DMS79 treated with DMSO at 0.1 percent for 48 hours (cell line): ENCODE measurements at places on chromosomes 4 and X.

DNA sequence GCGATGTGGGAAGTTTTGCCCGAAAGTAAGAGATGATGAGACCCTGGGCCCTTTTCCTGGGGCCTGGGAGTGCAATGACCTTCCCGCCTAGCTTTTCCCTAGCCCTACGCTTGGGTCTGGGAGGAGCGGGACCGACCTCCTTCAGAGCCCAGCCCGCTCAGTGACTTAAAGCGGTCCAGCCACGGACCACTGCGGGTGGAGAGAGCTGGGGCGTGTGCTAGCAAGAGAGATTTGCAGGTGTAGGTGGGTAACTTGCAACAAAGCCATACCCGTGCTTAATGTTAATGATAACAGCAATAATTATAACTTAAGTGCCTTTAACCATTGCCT is 503 bp upstream of the PDE5A start:
- DNase-seq, result peak; percentile 21

DNA sequence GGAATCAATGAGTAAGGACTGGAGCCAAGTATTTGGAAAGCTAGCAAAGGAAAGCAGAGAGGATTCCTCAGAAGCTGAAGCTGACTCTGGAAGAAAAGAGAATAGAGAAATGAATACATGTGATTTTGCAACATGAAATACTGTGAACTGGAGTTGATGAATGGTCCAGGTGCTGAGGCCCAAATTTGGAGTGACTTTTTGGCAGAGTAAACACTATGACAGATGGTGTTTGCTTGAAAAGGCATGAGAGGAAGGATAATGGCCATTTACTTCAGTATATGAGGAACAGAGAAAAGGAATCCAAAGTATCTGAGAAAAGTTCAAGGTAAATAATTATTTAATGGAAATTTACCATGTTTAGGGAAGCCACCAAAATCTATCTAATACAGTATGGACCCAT is 236.7 kb downstream of the SLITRK2 start:
- no peak for DNase-seq

DNA sequence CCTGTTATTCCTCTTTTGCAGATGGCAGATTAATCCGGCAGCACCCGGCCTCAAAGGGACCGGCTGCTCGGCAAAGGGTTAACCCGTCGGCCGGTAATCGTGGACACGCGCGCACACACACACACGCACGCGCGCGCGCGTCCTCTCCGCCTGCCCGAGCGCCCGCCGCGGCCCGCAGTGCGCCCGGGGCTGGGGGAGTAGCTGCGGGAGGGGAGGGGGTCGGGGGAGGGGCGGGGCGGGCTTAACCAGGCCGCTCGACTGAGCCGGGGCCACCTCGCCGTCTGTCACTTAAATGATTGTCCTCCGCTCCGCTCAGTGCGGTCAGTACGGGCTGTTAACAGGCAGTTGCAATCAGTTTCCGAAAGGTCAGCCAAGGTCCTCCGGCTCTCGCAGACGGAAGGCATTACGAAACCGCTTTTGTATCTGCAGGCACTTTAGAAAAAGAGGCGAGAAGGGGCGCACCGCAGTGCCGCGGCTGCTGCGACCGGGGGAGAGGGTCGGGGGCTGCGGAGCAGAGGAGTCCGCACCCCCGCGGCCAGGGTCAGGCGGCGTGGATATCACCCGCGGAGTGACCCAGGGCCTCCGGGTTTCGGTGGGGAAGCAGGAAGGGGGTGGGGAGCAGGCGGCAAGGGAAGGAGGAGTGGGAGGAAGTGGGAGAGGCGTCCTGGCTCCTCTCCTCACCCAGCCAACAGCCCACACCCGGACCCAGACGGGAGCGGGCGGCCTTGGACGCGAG is 57.3 kb upstream of the BCOR start:
- no peak for DNase-seq

DNA sequence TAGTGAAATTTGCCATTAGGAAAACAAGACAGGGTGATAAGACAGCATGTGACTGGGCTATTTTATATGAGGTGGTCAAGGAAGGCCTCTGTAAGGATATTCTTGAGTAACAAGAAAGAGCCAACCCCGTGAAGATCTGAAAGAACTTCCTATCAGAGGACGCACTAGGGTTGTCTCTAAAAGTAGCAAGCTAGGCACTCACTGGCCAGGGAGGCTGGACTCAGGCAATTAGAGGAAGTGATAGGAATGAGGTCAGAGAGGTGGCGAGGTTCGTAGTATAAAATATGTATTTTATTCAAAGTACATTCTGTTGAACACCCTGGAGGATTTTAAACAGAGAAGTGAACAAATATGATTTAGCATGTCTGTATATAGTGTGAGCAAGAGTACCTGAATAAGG is 4.6 kb downstream of the BMPR1B start:
- no peak for DNase-seq

GRCh38 chrX:47483306-47484268 is 565 bp upstream of the ZNF41 start:
- DNase-seq, result peak; percentile 33

DNA sequence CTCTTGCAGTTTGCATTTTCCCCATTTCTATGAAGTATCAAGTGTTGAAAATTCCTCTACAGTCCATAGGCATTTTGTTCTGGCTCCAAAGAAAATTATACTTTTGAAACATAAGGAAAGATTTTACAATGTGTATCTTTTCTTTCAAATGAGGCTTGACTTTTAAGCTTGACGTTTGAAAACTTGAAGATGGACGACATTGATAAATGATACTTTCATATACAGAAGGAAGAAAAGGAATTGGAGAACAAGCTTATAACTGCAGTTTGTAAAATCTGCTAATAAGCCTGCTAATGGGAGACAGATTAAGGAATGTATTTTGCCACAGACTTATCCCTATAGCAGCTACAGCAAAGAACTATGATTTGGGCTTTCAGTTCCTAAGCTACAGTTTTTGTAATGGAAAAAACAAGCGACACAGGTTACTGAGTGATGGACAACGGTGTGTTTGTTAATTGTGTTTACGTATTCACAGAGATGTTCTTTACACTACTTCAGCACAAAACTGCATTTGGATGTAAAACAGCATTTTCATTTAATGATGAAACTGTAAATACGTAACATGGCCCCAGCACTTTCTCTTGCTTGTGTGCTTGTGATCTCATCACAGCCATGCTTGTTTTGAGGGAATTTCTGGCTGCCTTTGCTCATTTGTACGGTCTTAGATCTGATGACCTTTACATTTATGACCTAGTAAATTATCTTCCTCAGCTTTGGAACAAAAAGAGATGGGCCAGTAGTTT is 83.2 kb upstream of the FAT1 start:
- DNase-seq, result no peak
